ENCODE measurements at places on chromosomes 5 and 9.

DNA sequence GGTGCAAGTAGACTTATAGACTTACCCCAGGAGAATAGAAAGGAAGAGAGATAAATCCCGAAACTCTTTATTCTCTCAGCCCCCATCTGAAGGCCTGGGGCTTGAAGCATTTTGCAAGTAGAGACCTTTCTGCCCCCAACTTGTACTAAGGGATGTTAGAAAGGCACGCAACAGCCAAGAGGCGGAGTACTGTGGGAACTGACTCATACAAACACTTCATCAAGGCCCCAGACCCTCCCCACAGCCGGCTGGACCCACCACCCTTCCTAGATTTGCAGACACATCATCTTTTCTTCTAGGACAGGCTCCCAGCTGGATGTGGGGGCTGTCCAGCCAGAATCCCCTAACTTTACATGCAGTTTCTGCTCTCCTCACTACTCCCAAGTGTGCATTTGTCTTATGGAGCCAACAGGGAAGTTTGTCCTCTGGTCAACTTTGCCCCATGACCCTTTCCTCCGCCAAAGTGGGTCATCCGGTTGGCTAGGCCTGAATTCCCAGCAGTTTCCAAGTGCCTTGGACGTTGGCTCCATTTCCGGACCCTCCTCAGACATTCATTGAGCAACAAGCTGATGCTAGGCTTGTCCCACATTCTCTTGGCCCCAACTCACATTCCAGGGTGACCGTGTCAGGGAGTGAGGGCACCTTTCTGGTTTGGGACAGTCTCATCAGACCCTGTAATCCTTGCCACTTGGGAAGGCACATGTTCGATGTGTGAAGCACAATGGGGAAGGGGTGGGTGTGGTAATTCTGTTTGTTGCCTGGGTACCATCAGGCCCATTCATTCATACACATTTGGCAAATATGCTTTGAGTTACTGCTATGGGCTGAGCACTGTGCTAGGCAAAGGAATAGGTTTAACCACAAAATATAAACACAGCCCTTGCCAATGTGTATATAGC, 64.6 kb downstream of the ABLIM3 start:
- DNase-seq, result no peak

- no peak for DNase-seq
Measured at GRCh38 chr5:139110526-139111168, 87.5 kb downstream of the SIL1 start.

DNA sequence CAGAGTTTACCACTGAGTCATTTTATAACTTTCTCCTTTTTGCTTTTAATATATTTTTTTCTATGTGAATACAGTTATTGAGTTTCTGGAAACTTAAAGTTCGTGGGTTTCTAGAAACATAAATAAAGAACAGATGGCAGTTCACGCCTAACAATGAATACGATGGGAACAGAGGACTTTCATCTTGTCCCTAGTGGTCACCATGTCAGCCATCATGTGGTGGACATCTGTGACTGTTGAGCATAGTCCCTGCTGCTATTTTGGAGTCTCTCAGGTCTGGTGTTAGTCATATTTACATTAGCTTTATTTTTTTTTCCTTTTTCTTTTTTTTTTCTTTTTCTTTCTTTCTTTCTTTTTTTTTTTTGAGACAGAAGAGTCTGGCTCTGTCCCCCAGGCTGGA, 85.3 kb downstream of the XRCC4 start:
- DNase-seq, result no peak

- DNase-seq, result no peak
Measured at GRCh38 chr5:53403291-53403690, 77.1 kb upstream of the FST start.

DNA sequence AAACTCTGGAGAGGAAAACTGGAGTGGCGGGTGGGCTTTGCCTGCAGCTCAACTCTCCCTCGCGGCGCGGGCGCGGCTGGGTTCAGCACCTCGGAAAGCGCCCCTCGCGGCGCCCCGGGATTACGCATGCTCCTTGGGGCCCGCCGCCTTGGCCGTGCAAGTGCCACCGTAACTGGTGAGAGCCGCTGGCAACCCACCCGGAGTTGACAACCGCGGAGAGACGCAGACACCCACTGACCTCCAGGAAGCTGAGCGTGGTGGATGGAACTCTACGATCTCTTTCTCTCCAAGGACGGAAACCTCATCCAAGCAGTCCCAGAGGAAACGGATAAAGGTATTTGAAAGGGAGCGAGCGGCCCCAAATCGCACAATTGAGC, 194 bp upstream of the RXFP3 start:
- peak; percentile 76 for DNase-seq

GRCh38 chr9:1427875-1428274, 377.7 kb downstream of the DMRT2 start:
- DNase-seq, result no peak

DNA sequence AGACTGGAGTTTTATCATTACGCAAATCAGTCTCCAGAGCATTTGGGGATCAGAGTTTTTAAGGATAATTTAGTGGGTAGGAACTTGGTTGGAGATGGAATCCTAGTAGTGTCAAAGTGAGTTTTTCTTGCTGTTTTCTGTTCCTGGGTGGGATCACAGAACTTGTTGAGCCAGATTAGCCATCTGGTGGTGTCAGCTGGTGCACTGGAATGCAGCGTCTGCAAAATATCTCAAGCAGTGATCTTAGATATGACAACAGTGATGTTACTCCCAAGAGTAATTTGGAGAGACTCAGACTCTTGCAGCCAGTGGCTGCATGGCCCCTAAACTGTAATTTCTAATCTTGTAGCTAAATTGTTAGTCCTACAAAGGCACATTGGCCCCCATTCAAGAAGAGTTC, 1257.8 kb downstream of the MAT2B start:
- no peak for DNase-seq

- DNase-seq, result no peak
Measured at GRCh38 chr5:52863715-52864290, 76.1 kb downstream of the ITGA1 start.

GRCh38 chr9:23766613-23767012, 59.4 kb downstream of the ELAVL2 start:
- DNase-seq, result no peak

- DNase-seq, result no peak
Measured at GRCh38 chr5:65103756-65104440, 335.2 kb downstream of the CWC27 start.
